ENCODE measurements at places on chromosomes 5 and 9.

- DNase-seq, result no peak
These were observed 6.5 kb upstream of the GLE1 start for GRCh38 chr9:128497824-128498610.

DNA sequence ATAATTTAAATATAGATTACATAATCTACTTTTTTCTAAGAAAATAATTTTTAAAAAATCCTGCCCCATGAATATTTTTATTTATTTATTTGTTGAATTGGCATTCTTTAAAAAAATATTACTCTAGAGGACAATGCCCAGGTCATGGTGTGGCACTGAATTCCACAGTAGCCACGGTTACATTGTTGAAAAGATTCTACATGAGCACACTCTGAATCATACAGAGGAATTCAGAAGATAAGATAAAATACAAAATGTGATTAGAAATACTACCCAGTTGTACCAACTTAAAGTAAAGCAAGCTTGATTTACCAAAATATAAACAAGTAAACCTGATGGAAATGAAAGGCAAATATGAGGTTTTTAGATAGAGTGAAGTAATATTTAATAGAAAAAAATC is 183.7 kb downstream of the HCN1 start:
- no peak for DNase-seq

DNA sequence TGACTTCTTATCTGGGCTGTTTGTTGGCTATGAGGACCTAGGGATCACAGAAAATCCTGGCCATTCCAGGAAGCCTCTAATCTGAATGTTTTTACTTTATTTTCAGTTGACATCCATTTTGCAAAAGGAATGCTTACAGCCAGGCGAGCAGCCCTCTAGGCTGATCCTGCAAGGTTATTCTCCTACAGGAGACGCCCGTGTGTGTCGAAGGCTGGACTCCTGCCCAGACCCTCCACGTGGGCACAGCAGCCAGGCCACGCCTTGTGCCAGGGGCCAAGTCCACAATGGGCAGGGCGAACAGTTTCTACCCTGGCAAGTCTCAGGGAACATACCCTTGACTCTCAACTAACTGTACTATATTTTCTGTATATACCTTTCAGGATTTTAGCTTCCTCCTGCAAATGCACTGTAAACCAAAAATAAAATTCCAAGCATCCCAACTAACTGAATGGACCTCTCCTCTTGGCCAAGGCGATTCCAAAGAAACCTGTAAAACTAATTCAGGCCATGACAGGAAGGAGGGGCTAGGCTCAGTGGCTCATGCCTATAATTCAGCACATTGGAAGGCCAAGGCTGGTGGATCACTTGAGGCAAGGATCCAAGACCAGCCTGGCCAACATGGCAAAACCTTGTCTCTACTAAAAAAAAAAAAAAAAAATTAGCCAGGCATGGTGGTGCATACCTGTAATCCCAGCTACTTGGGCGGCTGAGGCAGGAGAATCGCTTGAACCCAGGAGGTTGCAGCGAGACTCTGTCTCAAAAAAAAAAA is 5.7 kb downstream of the CMBL start:
- no peak for DNase-seq

DNA sequence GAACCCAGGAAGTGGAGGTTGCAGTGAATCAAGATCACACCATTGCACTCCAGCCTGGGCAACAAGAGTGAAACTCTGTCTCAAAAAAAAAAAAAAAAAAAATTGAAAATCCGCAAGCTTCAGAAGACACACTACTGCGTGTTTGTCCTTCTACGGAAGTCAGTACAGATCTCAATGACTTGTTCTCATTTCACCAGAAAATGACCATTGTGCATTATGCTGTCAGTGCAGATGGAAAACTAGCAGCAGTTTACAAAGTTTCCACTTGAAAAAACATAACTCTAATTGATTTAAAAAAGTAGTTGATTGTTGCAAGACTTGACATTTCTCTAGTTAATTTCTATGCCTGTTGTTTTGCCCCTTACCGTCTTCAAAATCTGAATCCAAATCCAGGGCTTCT is 298.0 kb upstream of the DMRT1 start:
- DNase-seq, result no peak

GRCh38 chr9:72577212-72577753 is 55.9 kb downstream of the TMC1 start:
- no peak for DNase-seq

DNA sequence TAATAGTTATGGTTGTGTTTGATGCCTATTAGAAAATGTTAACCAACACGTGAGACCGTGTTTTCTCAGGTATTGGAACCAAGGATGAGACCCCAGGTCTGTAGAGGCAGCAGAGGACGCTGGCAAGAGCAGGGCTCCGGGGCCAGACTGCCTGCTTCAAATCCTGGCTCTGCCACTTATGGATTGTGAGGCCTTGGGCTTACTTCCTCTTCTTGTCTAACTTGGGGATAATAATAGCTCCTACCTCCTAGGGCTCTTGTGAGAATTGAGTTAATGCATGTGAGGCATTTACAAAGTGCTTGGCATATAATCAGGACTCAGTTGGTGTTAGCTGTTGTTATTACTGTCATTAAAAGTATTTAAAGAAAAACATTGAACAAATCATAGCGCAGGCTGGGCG is 85.5 kb upstream of the PITX1 start:
- no peak for DNase-seq

DNA sequence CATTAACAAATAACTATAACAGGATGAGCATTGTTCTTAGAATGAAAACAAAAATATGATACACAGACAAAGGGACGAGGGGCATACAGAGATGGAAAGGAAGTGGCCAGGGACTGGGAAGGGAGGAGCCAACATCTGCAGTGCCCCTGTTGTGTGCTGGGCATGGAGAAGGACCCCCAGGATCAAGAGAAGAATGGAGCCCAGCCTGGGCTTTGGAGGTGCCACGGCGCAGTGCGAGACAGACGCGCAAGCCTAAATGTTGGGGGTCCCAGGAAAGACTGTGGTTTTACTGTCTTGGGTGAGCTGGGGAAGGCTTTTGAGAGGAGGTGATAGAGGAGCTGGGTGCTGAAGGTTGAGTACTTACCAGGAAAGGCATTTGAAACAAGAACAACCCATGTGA is 28.4 kb upstream of the DUSP1 start:
- DNase-seq, result no peak

DNA sequence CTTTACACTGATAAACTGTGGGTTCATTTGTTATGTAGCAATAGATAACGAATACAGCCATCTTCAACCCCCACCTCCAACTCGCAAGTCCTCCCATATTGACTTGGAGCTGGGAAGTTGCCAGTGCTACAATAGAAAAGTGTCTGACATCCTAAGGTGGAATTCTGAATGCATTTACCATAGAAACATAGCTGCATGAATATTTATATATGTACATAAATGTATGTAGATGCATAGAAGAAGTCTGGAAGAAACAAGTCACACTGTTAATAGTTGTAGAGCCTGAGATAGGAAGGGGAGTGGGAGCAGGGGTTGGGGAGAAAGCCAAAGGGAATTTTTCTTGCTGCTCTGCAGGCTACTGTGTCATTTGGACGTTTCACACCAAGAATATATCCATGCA is 88.1 kb upstream of the SSBP2 start:
- DNase-seq, result no peak

DNA sequence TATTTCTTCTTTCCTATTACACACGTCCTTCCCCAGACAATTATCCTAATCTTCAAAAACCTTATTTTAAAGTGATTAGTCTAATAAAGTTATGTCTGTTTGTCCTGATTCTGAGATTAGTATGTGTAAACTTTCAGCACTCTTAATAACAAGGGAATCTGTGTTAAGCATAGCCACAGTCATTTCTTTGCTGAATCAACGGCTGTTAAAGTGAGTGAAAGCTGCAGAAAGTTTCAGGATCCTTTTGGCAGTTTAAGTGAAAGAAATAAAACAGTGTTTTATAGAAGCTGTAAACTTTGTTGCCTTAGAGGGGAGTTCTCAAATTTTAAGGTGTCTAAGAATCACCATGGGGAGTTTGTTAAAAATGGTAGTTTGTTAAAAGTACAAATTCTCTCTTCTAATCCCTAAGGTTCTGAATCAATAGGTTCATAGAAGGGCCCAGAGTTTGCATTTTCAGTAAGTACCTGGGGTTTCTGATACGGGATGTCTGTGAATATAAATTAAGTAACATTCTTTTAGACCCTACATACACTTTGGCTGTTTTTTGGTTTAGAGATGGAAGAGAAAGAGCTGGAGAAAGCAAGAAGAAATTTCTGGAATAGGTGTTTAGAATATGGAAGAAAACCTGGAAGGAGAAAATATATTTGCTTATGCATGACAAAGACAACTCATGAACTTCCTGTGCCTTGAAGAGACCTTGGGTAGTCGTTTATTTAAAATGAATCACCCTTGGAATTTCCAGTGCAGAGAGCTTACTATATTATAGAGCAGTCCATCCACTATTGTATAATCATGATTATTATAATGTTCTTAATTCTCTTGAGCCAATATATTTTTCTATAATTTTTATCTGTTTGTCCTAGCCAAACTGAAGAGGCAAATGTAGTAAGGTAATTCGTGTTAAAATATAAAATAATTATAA is 45.7 kb downstream of the SCAMP1 start:
- DNase-seq, result no peak

DNA sequence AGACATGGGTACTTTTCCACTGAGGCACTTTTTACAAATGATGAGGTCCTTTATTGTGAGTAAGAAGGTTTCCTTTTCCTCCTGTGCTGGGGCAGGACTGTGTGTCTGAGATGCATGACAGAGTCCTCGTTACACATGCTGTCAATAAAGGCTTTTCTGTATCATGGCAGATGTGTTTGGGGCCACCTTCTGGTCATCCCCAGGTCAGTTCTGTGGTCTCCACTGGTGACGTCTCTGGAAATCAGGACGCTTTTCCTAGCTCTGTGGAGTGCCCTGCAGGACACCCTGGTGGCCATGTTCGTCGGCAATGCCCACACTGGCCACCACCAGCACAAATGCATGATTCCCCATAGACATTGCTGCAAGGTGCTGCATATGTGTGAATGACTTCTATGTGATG is 2.8 kb downstream of the CMBL start:
- no peak for DNase-seq

DNA sequence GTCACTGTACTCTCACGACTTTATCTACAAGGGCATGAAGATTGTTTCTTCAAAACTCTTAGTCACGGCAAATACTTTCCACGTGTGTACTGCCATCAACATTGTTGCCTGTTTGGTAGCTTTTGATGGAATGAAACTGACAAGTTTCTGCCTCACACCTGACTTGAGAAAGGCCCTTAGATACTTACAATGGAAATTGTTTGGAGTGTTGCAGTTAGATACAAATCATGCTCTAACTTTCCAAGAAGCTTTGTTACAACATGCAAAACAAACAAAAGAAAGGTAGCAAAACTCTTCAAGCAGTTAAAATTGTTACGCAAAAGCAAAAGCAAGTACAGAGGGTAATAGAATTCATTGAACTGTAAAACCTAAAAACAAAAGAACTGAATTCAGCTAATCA is 91.1 kb upstream of the TLE4 start:
- no peak for DNase-seq

DNA sequence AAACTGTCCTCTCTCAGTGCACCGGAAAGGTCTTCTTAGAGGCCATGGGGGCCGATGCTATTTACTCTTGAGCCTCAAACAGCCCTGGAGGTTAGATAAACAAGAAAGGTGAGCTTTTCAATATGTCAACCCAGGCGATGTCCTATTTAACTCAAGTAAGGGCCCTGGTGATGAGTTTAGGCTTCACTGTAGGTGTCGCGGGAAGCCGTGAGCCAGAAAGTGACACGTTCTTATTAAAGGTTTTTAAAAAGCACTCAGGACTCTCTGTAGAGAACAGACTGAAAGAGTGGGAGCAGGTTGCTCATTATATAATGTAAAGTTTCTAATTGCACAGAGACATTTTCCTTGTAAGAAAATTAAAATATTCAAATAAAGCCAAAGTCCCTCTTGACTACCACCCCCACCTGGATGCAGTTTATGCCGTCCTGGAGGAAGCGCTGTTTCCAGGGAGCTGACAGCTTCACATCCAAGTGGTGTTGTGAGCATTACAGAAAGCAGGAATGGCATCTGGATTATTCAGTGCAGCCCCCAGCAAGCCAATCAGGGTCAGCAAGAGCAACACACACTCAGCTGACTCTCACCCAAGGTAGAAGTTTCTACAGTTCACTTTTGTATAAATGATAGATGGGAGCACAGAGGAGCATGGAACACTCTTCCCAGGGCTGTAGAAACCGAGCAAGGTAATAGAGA is 280.3 kb downstream of the DRD1 start:
- DNase-seq, result no peak

- no peak for DNase-seq
These were observed 207.3 kb downstream of the CD180 start for GRCh38 chr5:66989286-66989685.

GRCh38 chr9:94922098-94922607 is 195.7 kb downstream of the AOPEP start:
- no peak for DNase-seq

- no peak for DNase-seq
These were observed 223.5 kb upstream of the IL12B start for GRCh38 chr5:159553792-159554191.

DNA sequence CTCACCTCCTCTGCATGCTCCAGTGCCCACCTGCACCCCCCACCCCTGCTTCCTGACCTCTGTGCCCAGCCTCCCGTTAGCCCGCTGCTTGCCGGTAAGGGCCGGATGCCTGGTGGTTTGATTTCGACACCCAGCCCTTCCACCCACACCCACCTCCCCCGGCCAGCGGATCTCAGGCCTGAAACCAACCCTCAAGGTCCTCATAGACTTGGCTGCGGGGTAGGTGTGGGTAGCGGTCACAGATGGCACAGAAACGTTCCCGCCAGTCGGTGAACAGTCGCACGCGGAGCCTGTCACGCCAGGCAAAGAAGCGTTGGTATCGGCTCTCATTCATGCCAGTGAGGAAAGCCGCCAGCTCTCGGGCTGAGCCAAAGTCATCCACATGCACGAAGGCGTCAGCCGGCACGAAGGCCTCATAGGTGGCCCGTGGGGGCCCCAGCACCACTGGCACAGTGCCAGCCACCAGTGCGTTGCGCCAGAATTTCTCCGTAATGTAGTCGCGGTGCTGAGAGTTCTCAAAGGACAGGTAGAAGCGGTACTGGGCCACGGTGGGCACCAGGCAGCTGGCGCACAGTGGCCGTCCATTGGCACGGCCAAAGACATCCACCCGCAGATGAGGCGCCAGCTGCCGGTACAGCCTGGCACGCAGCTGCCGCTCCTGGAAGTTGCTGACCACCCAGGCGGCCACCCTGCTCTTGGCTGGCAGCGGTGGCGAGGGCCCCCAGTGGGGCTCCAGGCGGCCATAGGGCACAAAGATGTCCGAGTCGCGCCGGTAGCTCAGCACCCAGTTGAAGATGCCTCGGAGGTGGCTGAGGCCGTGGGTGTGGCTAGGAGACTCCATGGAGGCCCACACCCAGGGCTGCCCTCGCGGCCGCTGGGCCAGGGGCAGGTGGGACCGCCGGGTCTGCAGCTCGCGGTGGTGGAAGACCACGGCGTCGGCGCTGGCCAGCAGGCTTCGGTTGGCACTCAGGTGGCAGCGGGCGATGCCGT is 1.1 kb downstream of the FUT7 start:
- no peak for DNase-seq

DNA sequence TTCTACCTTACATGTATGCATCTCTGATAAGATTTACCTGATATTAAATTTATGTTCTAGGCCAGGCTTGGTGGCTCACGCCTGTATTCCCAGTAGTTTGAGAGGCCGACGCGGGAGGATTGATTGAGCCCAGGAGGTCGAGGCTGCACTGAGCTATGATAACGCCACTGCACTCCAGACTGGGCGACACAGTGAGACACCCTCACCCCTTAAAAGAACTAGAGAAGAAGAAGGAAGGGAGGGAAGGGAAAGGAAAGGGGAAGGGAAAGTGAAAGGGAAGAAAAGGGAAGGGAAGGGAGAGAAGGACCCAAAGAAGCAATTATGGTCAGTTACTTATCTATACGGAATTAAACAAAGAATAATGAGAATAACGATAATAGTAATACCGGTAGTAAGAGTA is 1.2 kb upstream of the RFK start:
- no peak for DNase-seq
